ENCODE measurements at places on chromosomes 6 and 20.

GRCh38 chr6:24836109-24836508 is 37.4 kb upstream of the ARMH2 start:
- no peak for DNase-seq

DNA sequence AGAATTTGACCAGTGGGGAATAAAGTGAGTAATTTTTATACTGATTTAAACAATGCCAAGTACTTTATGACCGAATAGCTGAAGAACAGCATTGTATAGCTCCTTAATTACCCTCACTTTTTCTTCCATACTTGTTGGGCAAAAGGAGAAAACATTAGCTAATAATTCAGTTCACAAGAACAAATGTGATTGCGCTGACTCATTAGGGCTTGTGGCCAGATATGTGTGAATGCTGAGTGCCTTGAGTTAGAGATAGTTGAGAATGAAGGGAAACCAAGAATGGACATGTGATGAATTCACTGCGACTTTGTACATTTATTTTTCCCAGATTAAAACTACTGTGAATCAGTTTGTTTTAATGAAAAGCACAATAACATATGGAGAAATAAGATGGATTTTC is 669.4 kb downstream of the TFAP2A start:
- DNase-seq, result no peak

- no peak for DNase-seq
Measured at GRCh38 chr6:41719436-41720261, 15.8 kb downstream of the TFEB start.

GRCh38 chr6:112225691-112226090 is 28.7 kb downstream of the LAMA4 start:
- DNase-seq, result no peak
